ENCODE measurements at places on chromosomes 1 and 21.
A peak's percentile ranks its signal among the peaks of the same experiment; 100 is the strongest.

- DNase-seq: no peak
Measured at GRCh38 chr1:114310695-114311271, 157.1 kb upstream of the SYT6 start.

DNA sequence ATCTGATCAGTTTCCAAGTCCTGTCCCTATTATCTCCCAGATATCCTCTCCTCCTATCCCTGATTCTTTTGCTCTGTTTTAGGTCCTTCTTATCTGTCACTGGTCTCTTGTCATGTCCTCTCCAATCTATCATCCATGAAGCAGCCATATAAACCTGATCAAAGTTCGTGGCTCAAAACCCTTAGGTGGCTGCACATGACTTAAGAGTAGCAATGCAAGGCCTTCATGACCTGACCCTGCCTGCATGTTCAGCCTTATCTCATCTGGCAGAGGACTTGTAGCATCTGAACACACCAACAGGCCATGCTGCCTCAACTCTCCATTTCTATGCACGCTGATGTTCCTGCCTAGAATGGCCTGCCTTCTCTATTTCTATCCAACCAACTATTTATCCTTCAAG, 65.2 kb downstream of the NOS1AP start:
- DNase-seq: no peak

- DNase-seq: no peak
Measured at GRCh38 chr1:18721041-18721440, 90.4 kb downstream of the PAX7 start.

DNA sequence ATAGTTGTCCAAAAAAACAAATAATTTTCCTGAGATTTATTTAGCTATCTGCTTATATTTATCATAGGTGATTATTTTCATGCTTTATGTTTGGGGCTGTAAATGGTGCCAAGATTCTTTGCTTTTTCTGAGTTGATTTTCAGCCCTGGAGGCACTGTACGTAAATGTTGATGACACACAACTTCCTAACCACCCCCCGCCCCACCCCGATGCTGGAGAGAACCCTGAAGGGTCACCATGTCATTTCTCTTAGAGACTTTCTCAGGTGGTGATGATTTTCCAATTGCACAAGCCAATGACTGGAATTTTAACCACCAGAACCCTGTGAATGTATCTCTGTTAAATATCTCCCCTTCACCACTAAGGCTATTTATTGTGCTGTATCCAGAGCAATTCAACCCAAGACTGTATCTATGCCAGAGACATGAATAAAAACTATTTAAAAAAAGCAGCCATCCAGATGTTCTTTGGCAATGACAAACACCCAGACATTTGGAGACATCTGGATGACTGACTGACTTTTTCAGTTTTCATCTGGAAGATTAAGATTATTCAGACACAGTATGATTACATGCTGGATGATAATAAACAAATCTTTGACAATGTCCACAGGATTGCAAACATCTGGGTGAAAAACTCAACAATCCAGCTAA, 346.0 kb downstream of the LMX1A start:
- DNase-seq: no peak

- peak; percentile 13 for DNase-seq
Measured at GRCh38 chr21:14215971-14216641, at the start of gene RBM11. TSS of gene RBM11 (plus strand) at chr21:14216157. CDS start at chr21:14216187, 30 bp downstream.

DNA sequence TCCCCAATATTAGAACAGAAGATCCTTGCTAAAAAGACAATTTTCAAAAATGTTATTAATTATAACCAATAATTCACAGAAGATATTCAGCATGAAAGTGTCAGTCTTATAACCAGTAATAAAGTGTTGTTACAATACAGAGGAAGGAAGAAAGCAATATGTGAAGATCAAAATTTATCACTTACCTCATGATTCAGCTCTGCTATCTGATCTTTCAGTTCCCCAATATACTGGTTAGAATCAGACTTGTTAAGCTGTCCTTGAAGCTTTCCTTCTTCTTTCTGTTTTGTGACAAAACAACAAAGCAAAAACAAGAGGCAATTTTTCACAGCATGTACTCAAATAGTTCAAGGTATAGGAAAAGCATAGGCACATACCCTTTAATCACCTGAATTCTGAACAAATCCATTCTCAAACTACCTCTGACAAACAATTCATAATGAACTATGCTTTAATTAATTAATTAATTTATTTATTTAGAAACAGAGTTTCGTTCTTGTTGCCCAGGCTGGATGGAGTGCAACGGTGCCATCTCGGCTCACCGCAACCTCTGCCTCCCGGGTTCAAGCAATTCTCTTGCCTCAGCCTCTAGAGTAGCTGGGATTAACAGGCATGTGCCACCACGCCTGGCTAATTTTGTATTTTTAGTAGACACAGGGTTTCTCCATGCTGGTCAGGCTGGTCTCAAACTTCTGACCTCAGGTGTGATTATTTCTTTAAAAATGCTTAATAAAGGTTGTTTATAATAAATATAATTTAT, 76.9 kb upstream of the GFI1 start:
- DNase-seq: no peak

DNA sequence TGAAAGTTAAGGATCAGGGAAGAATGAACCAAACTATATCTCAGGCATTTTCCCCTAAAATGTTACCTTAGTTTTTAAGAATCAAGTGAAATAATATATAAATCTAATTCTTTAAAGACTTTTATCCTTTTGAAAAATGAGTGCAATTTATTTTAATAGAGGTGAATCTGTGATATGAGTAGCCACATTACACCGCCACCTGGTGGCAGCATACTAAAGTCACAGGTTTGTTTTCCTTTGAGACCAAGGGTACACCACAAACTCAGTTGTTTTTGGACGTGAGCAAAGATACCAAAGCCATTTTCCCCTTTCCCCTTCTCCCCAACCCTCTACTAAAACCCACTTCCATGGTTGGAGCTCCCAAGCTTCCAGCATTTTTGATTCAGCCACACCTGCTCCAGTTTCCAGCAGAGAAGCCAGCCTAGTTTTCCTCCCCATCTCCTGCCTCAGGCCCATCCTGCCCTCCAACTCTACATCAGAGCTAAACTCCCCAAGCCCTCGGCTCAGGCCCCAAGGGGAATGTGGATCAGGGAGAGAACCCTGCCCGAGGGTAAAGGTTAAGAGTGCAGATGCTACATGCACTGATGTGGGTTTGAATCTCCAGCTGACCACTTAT, 22.9 kb upstream of the LDLRAP1 start:
- peak; percentile 55 for DNase-seq

DNA sequence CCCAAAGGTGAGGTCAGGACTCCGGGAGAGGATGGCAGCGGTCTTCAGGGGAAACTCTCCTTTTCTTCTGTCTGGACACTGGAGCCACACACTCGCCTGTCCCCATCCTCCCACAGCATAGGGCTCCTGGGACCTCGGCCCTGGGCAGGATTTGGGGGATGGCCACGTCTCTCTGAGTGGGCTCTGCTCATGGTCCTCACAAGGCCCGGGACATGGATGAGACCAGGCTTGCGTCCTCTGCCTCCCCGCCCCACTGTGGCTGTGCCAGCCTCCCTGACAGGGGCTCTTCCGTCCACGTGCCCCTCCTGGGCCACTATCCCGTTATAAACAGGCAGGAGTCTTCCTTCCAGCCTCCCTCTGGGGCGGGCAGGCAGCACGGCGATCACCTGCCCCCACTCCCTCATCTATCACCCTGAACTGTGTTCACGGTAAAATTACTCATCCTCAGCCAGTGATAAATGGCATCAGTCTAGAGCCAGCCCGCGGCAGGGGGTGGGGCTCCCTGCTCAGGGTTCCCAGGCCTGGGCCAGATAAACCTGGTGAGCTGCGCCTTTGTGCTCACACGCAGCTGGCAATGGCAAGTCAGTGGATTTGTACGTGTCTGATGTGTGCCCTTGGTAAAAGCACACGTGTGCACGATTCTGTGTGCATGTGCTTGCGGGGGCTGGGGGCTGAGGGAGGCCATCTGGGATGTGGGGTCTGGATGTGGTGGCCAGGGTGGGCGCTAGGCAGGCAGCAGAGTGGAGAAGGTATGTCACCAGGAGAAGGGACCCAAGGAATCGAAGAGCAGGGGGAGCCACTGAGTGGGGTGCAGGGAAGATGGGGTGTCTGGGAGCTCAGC, 12.6 kb upstream of the SAMD11 start:
- DNase-seq: peak; percentile 15

- no peak for DNase-seq
Measured at GRCh38 chr1:167620002-167620401, 10.0 kb upstream of the RCSD1 start.

DNA sequence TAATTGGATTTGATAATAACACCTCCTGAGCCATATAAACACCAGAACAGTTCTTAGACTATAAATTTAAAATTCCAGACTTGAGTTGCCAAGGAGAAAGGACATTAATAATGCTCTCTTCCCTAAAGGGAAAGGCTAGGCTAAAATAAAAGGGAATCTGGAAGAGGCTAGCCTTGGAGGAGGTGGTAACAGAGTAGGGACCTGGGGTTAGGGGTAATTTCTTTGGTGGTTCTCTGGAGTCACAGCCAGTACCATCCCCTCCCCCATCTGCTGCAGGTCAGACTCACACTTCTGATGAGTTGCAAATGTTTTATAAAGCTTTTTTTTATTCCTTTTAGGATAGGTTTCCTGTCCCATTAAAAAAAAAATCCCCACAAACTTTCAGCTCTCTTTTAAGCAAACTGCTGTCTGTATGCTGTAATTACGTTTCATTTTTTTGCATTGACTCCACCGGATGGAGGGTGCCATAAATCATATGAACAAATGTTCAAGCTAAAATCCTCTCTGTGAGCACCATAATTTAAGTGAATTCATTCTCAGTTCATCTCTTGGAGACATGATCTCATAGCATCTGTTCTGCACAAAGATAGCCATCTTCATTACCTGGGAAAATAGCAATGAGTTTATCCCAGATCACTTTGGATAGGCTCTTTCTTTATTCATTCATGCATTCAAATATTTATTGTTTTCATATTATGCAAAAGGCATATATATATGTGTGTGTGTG, 379.6 kb downstream of the TTLL7 start:
- DNase-seq: no peak

DNA sequence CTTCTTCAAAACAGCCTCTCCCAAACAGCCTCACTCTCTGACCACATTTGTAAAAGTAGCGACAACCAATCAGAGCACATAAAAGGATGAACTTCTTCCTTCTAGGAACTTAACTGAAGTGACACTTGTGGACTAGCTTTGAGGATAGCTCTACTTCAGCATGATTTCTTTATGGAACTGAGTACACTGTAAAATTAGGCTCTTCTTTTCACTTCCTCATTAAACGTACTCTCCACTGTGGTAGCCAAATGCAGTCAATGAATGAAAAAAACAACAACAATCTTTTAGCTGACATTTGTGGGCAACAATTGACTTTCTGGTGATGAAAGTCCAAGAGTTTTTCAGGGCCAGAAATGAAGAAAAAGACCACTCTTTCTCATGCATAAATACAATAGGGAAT, 9.6 kb downstream of the LRRC53 start:
- DNase-seq: no peak

GRCh38 chr1:236507022-236507700, 16.6 kb upstream of the LGALS8 start:
- no peak for DNase-seq

GRCh38 chr1:185464777-185465176, 147.7 kb upstream of the IVNS1ABP start:
- DNase-seq: no peak

DNA sequence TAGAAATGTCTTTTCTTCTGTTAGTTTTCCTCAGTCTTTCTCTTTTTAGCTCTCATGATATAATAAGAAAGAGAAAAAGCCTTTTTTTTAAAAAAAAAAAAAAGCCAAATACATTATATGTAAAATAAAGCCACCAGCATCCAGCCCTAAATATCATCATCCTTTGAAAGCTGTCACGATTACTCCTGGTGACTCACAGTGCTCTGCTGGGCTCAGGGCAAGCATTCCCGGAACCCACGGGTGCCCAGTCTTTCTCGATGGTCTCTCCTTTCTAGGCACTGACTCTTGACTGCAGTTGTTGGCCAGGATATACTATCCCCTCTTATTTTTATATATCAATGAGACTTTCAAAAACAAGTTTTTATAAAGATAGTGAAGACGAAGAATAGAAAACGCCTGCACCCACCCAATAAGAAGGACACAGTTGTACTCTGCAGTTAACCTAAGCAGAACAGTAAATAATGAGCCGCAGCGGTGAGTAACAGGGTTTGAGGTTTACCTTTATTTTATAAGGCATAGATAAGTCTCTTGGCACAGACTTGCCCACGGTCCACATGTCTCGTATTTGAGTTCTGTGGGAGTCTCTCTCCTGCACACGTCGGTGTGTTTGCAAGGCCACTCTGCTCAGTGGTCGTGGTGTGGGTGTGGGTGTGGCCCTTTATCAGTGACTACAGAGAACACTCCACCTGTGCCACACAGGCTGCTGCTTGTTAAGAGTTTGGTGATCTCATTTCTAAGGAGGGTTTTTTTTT, 15.7 kb upstream of the MX2 start:
- DNase-seq: no peak

DNA sequence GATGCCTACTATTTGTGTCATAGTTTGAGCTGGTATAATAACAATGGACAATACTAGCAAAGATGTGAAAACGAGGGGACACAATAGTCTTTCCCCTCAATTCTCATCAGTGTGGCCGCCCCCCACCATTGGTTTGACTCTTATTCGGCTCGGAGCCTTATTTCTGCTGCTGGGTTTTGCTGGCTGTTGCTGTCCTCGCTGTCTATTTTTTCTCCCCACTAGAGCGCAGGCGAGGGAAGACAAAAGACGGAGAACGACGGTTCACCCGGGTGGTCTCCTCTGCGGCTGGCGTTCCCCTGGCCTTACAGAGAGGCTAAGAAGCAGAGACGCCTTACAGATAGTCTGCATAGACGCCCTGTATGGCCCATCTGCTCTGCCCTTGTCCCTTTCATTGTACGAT, 19.4 kb downstream of the CLIC6 start:
- no peak for DNase-seq

DNA sequence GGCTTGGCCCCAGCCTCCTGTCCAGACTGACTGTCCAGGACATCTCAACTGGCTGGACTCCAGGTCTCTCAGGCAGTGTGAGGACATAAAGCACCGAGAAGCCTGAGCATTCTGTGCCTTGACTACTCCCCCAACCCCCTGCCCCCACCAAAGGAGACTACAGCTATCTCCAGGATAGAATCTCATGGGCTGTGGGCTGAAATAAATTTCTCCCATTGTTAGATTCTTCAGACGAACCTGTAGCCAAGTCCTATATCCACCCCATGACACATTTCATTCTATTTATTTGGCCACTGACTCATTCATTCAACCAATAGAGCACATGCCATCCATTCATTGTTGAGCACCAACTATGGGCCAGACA, 11.4 kb downstream of the VWA5B1 start:
- no peak for DNase-seq

- DNase-seq: no peak
Measured at GRCh38 chr1:14897080-14897449, 256.5 kb upstream of the TMEM51 start.

GRCh38 chr1:46530791-46531409, 20.5 kb downstream of the KNCN start:
- peak; percentile 56 for DNase-seq

GRCh38 chr1:116259663-116260062, 113.4 kb upstream of the ATP1A1 start:
- DNase-seq: no peak

GRCh38 chr1:20511518-20512428, 3.8 kb upstream of the MUL1 start:
- no peak for DNase-seq

GRCh38 chr1:37038227-37039093, 4.1 kb upstream of the GRIK3 start:
- DNase-seq: no peak

GRCh38 chr1:2406451-2407041, 5.8 kb downstream of the PEX10 start:
- no peak for DNase-seq

Data from HuH-7.5 (cell line).